ENCODE measurements at places on chromosomes 6 and 20. TPM values are rescaled to one million over a fixed set of nuclear protein-coding genes. Genes with fewer than 3 reads are reported as not detected.

MKKS gene
- 5.4 TPM for total RNA-seq

FOXC1 gene
- total RNA-seq = not detected

ENPP5 gene
- 0.45 TPM for total RNA-seq

LRFN2 gene
- not detected for total RNA-seq

KIF6 gene
- not detected for total RNA-seq

WFDC5 gene
- 5.4 TPM for total RNA-seq

RPS6KA2 gene
- total RNA-seq = 1.5 TPM

CST2 gene
- not detected for total RNA-seq

CHRNA4 gene
- not detected for total RNA-seq

LRRN4 gene
- total RNA-seq = not detected

RAET1G gene
- total RNA-seq = not detected

TOP1 gene
- total RNA-seq = 62.4 TPM

EXOC2 gene
- total RNA-seq = 44.1 TPM

- ATAC-seq = no peak
Measured at GRCh38 chr20:45378191-45378590, at the start of gene TP53TG5. TSS of gene TP53TG5 (minus strand) at chr20:45378325. CDS start at chr20:45378236, 89 bp downstream.

DNA sequence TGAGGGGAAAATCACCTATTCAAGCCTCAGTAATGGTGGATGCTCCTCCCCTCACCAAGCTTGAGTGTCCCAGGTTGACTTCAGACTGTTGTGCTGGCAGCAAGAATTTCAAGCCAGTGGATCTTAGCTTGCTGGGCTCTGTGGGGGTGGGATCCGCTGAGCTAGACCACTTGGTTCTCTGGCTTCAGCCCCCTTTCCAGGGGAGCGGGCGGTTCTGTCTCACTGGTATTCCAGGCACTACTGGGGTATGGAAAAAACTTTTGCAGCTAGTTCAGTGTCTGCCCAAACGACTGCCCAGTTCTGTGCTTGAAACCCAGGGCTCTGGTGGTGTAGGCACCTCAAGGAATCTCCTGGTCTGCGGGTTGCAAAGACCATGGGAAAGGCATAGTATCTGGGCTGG is 42.9 kb upstream of the UFL1 start:
- ATAC-seq = no peak

DNA sequence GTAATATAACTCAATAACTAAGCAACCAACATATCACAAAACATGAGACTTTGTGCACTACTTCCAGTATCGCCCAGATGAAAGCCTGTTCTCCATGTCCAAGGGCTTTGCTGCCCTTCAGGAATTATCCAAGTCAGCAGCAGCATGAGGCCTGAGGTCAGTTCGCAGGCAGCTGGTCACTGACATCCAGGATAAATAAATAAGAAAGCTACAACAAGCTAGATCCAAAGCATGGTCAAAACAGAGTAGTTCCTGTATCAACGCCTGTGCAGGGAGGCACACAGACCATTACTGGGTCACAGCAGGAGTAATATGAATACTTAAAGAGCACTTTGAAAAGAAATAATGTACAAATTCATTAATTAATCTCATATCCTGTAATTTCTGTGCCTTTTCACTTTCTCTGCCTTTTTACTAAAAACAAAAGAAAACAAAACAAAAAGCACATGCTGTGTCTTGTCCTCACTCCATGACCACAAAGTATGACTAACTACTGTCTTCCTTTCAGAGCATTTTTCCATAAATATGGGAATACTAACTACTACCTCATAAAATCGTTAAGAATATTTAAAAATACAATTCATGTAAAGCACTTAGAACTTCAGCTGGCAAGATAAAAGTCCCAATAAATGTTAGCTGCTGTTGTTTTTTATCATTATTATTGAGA is 374.9 kb upstream of the IRAK1BP1 start:
- no peak for ATAC-seq

- ATAC-seq = no peak
Measured at GRCh38 chr20:30281584-30282197, 975.8 kb upstream of the DEFB115 start.

- peak; percentile 89 for ATAC-seq
Measured at GRCh38 chr6:157221049-157221816, 102.1 kb downstream of the TMEM242 start.

- ATAC-seq = no peak
Measured at GRCh38 chr6:4773181-4773580, 3.0 kb upstream of the CDYL start.

DNA sequence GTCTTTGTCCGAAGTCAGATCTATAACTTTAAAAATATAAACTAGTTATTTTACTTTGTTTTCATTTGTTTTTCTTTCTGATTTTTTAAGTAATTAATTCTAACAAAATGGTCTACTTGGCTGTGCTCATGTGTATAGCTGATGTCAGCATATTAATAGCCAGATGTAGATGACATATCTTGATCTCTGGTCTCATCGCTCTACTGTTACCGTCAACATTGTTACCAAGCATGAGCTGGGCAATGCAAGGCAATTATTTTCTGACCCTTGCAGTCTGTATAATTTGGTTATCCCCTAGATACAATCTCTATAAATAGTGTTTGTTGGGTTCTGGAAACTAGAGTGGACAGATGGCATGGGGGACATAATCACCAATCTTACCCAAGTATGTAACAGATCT is 151.6 kb upstream of the PTPRK start:
- no peak for ATAC-seq

- peak; percentile 54 for ATAC-seq
Measured at GRCh38 chr20:61500791-61501321, 248.8 kb downstream of the CDH4 start.

- ATAC-seq = no peak
Measured at GRCh38 chr6:31886541-31886991, 7.8 kb upstream of the SLC44A4 start.

DNA sequence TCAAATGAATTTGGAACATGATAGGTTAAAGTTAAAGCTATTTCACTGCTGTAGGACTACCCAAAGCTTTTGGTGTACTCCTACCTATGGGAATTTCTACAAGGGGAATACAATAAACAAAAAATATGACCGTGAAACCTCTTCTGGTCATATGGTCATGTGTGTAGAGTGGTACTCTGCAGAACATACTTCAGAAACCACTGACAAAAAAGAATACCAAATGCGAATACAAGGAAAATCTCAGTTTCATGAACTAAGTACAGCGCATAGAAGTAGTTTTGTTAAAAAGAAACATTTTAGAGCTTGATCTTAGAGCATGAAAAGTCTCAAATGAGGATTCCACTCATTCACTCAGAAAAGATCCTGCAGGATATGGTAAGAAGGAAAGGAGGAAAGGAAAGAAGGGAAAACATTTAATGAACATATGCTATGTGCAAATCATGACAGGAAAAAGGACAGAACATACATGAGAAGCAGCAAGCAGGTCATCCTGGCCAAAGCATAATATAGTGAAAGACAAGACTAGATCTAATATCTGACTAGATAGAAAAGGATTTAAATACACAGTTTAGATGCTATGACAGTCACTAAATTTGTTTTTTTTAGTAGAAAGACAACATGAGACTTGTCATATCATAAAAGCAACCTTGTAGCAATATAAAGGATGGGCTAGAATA is 36.5 kb downstream of the SNX14 start:
- ATAC-seq = no peak

- ATAC-seq = no peak
Measured at GRCh38 chr6:35495258-35496035, 1.4 kb downstream of the TEAD3 start.

DNA sequence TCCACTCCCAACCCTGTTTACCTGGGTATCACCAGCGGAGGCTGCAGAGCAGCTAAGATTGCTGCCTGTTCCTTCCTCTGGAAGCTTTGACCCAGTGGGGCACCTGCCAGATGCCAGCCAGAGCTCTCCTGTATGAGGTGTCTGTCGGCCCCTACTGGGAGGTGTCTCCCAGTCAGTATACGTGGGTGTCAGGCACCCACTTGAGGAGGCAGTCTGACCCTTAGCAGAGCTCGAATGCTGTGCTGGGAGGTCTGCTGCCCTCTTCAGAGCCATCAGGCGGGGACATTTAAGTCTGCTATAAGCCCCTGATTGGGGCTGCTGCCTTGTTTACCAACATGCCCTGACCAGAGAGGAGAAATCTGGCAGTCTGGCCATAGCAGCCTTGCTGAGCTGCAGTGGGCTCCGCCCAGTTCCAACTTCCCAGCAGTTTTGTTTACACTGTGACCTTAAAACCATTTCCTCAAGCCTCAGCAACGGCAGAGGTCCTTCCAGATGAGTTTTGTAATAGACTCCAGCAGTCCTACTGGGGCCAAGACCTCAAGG is 2.8 kb downstream of the RAET1E start:
- ATAC-seq = no peak

DNA sequence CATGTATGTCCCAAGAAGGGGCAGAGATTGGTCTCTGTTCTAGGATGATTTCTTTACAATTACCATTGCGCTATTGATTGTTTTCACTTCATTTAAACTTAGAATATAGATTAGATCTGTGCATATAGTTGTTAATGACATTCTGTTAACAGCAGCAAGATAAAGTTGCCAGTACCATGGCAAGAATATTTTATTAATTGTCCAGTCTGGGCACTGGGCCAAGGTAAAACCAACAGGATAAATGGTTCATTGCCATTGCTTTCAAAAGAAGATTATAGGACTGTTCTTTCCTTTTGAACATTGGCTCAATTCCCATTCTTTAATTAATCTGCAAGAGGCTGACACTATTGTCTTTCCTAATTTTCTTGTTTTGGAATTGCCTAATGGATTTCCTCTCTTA is 592.4 kb downstream of the RFPL4B start:
- no peak for ATAC-seq

DNA sequence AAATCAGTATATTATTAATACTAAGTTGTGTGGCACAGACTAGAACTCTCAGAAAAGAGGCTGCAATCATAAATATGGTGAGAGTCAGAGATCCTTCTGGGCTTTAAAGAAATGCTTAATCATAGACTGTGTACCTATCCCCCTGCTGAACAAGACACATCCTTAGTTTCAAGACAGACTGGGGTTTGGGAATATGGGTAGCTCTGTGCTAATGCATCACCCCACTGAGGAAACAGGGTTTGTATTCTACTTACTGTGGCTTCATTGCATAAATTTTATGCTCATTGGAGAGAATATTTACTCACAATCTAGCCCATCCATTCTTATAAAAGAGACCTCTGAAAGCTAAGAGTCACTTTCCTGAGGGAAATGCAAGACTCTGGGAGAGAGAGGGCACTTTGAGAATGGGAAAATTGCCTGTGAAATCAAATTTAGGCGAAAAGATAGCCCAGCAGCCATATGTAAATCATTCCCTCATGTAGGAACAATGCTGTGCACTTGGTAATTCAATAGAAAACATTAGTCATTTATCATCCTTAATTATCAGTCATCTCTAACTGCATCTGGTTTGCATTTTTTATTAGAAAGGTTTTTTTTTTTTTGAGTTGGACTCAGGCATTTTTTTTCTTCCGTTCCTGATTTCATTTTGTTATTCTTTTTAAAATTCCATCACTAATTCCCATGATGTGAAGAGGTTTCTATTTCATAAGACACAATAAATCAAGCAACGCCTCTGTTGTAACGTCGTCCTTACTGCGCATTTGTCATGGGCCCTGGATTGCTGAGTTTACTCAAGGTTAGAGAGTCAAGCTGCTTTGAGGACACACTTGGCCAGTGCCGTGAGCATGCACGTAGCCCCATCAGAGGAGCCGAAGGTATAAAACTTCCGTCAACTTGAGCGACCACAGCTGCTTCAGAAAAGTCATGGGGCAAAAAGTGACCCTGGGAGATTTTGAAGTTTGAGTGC is 91.8 kb downstream of the TRMT11 start:
- ATAC-seq = no peak

DNA sequence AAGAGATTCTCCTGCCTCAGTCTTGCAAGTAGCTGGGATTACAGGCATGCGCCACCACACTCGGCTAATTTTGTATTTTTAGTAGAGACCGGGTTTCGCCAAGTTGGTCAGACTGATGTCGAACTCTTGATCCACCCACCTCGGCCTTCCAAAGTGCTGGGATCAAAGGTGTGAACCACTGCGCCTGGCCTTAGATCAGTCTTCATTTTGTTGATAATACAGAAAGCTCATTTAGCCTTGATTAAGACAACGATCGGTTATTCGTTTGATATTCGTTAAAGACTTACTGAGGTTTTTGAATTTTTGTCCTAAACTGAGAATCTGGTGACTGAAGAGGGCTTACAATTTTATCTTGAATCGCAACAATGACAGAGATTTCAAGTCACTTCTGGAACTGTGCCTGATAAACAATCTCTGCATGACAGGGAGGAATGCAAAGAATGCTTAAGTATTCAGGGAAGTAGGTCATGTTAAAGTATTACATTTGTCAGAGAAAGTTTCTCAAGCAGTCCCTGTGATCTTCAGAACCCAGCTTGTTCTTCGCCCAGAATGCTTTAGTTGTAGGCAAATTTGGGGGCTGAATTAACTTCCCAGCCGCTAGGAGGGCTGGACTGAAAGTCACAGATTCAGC is 14.8 kb downstream of the AKAP12 start:
- no peak for ATAC-seq

GRCh38 chr6:35018746-35019145 is 122.4 kb downstream of the TCP11 start:
- no peak for ATAC-seq

DNA sequence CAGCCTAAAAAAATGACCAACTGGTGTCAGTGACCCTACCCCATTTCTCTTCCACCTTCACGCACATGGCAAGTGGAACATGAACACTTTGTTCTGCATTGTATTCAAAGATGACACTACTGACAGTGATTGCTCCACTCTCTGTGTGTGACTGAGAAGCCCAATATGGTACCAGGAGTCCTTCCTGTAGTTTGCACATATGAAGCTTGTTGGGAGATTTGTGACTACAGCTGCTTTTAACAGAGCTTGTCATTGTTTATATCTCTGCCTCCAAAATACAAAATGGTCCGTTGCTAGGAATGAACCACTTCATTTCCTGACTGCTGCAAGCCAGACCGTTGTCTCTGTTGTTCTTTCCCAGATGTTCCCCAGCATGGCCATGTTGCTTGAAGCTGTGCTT is 140.3 kb upstream of the TCF21 start:
- ATAC-seq = no peak

- peak; percentile 54 for ATAC-seq
Measured at GRCh38 chr6:20117474-20117873, 94.8 kb downstream of the MBOAT1 start.

- peak; percentile 78 for ATAC-seq
Measured at GRCh38 chr6:142301651-142302391, at the start of gene ADGRG6. TSS of gene ADGRG6 (plus strand) at chr6:142302007. CDS start at chr6:142302330, 323 bp downstream.

DNA sequence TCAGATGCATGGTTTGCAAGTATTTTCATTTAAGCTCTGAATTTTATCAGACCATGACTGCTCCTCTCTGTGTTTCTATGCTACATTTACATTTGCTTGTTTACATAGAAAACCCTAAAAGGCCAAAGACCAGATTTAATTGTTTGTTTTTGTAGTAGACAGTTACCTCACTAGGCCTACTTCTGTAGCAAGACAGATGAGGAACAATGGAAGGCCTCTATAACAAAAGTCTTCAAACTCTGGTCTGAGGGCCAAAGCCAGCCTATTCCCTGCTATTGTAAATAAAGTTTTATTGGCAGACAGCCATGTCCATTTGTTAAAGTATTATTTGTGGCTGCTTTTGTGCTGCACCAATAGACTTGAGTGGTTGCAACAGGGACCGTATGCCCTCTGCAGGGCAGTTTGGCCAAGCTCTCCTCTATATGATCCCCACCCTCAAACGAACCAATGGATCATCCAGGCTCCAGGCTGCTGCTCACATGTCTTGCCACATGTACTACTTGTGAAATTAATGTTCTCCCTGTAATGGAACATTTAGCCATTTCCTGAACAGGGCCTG is 182.0 kb downstream of the DOK5 start:
- ATAC-seq = no peak

- ATAC-seq = no peak
Measured at GRCh38 chr6:98787435-98787834, 46.9 kb upstream of the POU3F2 start.

- peak; percentile 63 for ATAC-seq
Measured at GRCh38 chr6:42783177-42783875, 1.5 kb downstream of the BICRAL start.

- ATAC-seq = no peak
Measured at GRCh38 chr6:14671261-14671681, 553.7 kb downstream of the CD83 start.
